ENCODE measurements at places on chromosomes 3 and 15.

- DNase-seq, result no peak
Measured at GRCh38 chr3:174294616-174295015, 564.5 kb upstream of the NAALADL2 start.

DNA sequence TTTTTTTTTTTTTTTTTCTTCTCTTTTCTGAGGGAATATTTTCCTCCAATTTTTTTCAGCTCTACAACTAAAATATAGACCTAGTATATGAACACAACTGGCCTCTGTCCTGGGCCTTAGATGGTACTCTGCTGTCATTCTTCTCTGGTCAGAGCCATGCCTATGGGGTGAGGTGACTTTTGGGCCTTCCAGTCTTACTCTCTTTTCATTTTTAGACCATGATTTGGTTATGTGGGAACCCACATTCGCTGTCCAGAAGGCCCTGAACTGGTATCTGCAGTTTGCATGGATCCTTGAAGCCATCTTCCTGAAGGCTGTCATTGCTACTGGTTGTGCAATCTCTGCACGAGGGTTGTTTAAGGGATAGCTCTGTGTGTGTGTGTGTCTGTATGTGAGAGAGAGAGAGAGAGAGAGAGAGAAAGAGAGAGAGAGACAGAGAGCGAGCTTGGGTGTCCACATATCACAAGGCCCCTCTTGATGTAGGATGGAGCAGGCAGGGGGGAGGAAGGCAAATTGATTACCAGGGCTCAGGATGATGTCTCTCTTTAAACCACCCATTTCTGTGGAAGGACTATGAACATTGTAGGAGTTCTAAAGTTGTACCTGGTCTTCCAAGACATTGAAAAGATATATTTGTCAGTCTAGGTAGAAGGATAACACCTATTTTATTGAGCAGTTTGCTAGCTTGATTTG lies 6.9 kb downstream of the TGFBR2 start:
- DNase-seq, result no peak

DNA sequence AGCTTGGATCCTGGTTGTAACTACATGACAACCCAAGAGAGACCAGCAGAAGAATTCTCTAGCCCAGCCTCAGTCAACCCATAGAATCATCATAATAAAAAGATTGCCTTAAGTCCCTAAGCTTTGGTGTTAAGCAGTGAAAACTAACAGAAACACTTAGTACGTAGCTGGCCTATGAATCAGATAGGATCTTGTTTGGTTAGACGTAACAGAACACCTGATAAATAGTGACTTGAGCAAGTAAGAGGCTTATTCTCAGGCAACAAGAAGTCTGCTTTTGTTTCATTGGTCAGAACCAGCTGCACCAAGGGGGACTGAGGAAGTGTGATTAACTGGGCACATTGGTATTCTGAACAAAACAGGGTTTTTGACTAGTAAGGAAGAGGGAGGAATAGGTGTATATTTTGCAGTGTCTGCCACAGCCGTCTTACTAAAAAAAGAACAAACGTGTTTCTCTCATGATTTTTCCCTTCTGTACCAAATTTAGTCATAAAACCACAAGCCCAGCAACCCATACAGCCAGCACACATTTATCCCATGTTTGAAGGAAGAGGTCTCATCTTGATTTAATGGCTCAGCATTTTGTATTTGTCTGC lies 53.3 kb upstream of the GLCE start:
- no peak for DNase-seq

DNA sequence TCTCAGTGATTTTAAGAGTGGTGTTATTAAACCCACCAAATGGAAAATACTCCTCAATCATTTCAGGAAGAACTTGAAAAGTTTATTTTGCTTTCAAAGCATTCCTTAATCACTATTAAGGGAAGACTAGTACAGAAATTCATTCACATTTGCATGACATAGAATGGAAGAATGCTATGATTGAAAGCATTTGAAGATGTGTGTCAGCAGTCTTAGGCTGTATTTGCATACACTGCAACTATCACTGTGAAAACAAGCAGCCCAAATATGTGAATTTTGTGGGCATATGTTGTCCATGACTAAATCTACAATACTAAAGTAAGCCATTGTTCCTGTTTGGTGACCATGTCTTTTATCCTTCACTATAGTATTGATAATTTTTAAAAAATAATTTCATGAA lies 95.8 kb downstream of the CNTN3 start:
- no peak for DNase-seq

DNA sequence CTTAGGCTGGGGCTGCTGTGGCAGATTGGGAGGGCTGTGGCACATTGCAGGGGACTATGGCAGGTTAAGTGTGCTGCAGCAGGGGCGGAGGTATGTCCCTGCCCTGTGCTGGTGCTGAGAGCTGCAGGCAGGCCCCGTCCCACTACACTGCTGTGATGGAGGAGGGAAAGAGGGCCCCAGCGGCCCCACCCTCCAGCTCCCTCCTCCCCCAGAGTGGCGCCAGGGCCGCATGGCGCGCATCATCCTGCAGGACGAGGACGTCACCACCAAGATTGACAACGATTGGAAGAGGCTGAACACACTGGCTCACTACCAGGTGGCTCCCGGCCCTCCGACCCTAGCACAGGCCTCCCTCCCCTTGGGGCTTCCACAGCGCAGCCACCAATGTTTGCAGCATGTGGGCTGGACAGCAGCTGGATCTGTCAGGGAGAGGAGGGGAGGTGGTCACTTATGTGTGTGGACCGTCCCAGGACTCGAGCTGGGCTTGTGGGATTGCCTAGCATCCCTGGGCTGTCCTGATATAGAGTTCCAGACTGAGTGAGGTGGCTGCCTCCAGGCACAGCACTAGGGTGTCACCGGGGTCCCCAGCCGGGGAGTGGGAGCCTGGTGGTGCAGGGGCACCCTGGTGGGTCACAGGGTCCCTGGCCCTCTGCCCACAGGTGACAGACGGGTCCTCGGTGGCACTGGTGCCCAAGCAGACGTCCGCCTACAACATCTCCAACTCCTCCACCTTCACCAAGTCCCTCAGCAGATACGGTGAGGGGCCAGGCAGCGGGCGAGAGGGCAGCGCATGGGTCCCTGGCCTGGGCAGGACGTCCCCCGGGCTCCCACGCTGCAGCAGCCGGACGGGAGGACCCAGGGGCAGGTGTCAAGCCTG lies 46.1 kb downstream of the PLXNA1 start:
- DNase-seq, result no peak

DNA sequence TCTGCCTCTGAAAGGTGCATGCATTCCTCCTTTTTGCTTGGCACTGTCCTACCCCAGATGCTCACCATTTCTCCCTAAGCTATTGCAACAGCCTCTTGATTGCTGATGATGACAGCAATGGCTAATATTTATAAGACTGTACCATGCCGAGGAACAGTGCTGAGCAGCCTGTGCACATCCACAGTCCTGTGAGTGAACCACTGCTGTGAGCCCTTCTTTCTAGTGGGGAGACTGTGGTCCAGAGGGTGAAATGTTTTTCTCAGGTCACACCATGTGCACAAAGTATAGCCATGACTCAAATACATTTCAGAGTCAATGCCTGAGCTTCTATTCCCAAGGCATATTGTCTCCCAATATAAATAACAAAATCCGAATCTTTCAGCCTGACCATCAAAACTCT lies 231.2 kb upstream of the LRTM1 start:
- no peak for DNase-seq
